ENCODE measurements at places on chromosomes 16 and 17.

DNA sequence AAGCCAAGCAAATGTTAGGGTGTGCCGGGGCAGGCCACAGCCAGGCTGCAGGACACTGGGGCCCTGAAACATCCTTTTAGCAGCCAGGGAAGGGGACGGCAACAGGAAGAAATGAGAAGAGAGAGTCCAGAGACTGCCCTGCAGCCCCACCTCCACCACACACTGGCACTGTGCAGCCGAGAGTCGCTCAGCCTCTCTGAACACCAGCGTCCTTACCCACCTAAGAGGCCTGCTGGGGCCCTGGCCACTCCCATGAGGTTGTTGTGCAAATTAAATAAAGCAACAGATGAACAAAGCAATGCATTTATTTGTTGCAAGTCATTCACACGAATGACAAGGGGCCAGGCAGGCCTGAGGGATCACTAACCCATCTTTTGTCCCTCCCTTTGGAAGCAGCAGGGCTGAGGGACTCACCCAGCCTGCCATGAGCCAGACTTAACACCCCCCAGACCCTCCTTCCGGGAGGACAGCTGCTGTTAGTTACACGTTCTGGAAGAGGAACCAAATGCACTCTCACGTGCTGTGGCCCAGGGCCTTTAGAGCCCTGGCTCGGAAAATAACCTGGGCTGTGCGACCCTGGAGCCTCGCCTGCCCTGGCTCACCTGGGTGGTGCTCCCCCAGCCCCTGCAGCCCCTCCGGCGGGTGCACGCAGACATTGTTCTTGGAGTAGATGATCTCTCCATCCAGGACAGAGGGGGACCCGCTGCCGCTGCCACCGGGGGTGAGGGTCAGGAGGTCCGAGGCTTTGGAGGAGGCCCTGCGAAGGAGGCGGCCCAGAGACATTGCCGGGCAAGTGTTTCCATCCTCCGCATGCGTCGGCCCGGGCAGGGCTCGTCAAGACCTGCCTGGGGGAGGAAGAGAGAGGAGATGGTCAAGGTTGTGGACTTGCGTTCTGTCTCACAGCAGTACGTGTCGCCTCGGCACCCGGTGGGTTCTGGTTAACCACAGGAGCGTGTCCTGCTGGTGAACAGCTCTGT is 22.6 kb downstream of the TBC1D16 start:
- DNase-seq: no peak

GRCh38 chr17:38420518-38420917 is 7.7 kb upstream of the ARHGAP23 start:
- no peak for DNase-seq

DNA sequence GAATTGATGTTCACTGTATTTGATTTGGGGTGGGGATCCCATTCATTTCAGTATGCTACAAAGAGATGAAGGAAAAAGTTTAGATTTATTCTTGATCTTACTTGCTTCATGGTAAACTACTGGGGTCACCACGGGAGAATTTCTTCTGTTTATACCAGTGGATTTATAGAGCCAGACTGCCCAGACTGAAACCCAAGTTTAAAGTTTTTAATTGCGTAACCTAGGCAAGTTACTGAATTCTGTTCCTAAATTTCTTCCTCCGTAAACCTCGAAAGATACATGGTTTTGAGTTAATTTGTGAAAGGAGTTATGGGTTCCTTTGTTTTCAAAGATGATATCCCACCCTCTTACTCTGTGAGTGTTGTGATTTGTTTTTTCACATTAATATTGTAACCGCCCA is 26.4 kb downstream of the PIGL start:
- DNase-seq: no peak

DNA sequence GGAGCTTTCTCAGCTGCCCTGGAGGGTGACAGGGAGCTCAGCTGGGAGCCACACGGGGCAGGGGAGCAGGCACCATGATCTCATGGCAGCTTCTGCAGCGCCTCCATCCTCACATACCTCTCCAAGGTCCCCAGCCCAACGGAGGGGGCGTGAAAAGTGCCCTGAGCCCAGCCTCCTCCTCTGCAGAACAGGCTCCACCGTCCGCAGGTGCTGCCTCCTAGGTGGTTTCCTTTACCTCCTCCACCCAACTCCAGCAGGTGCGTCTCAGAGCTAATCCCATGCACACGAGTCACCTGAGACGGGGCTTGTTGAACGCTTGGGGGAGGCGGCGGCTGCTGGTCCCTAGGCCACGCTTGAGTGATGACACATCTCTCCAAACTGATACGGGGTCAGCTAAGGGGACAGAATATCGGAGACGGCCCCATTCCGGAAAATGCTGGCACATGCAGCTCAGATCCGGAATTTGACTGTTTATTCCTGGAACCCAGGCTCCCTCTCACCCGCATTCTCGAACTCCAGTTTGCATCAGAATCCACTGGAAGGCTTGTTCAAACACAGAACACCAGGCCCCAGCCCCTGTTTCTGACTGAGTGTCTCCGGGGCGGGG is 387 bp upstream of the SLC38A8 start:
- DNase-seq: no peak

- no peak for DNase-seq
Observed at GRCh38 chr17:49339354-49339753, 22.7 kb downstream of the ZNF652 start.

- no peak for DNase-seq
Observed at GRCh38 chr16:79580453-79581191, 19.9 kb downstream of the MAF start.

DNA sequence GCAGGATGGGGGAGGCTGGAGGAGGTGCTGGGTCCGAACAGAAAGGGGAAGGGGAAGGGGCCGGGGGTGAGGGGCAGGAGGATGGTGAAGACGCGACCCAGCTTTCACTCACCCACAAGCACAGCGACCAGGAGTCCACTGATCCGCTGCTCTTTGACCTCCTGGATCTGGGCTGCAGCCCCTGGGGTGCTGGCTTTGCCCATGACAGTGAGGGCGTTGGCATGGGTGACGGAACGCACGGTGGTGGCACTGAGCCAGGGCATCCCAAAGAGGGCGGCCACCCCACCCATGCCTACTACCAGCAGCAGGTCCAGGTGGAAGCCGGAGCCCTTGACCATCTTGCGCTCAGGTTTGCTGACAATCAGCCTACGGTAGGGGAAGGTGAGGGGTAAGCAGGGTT is 14.9 kb downstream of the SLC4A1 start:
- DNase-seq: no peak

DNA sequence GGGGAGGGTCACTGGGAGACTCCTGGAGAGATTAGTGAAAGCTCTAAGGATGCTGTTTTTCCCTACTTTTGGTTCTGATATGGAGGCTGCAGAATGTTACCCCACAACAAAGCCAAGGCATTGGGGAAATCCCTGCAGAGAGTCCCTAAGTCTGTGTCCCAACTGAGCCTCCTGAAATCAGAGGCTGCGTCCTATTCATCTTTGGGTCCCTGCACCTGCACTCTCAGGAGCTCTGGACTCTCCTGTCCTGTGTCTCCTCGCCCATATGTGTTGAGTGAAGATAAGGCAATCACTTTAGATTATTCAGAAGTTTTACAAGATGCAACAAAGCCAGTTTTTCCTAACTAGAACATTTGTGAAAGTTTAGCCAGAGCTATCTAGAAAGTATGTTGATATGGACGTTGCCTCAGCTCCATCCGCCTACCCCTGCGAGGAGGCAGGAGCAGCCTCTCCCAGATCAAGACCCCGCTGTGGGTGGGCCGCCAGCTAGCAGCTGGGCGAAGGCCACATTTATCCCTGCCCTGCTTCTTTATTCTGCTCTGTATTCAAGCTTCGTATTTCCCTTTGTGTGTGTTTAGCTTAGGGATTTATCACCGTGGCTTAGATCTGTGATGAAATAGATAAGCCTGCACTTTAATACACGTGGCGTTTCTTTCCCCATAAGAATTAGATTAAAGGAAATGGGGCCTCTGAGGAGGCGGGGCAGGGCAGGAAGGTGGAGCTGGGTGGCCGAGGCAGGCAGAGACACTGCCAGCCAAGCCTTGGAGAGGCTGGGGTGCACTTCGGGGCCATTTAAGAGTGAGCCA is 37.4 kb downstream of the SHISA6 start:
- DNase-seq: no peak

DNA sequence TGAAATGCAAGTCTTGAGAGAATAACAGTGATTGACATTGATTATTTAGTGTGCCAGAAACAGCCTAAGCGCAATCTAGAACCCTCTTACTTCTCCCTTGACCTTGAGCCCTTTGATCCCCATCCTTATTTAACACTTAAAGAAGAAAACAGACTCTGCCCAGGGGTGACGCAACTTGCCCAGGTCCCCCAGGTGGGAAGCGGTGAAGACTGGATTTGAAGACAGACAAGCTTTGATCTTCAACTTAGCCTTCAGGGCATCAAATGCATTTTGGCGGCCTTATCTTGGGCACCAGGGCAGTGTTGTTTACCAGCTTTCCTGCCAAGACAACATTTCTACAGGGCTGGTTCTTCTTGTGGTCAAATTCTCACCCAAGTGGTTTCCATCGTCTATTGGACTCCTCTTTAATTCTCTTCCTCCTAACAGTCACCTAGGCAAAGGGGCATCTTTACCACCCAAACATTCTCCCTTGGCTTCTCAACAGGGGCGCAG is 8.9 kb upstream of the CIITA start:
- DNase-seq: no peak

DNA sequence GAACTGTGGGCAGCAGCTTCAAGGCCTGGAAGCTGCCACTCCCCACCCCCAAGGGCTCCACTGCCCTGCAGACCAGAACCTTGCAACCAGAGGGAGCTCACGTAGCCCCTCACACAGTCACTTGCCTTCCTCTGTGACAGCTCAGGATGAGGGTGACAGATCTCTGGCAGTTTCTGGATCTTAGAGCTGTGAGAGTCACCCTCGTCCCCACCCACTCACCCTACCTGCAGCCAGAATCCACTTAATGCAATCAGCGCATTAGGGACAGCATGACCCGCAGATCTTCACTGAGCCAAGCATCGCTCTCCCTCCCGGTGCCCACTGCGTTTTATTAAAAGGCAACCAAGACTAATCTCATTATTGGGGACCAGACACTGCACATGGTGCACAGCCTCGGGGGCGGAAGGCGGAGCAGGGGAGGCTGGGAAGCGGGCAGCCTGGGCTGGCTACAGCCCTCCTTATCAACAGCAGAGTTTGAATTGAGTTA is 3.5 kb downstream of the CYB561 start:
- DNase-seq: no peak

DNA sequence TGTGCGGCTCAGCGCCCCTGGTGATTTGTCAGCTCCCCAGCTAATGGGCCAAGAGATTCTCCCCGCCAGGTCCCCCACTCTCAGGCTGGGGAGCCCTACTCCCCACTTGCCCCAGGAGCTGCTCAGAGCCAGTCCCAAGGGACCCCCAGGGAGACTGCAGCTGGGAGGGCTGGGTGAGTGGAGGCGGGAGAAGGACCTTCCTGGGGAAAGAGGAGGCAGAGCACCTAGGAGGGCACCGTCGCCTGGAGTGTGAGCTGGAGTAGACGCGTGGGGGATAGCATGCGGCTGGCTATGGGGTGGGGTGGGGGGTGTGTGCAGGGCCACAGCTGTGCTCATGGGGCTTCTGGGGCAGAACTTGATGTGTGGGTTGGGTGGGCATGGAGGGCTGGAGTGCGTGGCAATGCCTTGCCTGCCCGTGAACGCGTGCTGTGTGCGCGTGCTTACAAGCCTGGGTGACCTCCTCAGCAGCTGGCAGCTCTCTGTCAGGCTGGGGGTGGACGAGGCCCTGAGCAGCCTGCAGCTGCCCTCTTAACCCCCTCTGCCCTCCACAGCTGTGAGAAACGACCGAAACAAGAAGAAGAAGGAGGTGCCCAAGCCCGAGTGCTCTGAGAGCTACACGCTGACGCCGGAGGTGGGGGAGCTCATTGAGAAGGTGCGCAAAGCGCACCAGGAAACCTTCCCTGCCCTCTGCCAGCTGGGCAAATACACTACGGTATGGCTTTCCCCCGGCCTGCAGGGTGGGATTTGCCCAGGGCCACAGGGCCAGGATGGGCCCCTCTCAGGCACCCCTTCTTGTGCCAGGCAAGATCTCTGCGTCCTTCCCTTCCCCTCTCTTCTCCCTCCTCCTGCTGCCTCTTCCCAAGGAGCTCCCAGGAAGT is 12.9 kb downstream of the GJD3 start:
- no peak for DNase-seq

DNA sequence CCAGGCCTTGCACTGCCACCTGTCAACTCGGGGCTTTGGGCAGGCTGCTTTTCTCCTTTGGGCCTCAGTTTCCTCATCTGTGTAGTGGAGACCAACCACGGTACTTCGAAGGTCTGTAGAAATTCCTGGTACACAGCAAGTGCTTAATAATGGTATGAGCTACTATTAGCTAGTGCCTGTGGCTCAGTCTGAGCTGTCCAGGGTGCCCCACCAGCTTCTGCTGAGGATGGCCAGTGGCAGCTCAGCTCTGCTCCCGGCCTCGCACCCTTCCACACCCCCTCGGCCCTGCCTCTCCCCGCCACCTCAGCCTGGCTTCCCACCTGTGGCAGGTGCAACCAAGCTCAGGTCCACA is 26.2 kb upstream of the PLCG2 start:
- no peak for DNase-seq

GRCh38 chr17:57197466-57198071 is 58.8 kb upstream of the MSI2 start:
- DNase-seq: no peak

DNA sequence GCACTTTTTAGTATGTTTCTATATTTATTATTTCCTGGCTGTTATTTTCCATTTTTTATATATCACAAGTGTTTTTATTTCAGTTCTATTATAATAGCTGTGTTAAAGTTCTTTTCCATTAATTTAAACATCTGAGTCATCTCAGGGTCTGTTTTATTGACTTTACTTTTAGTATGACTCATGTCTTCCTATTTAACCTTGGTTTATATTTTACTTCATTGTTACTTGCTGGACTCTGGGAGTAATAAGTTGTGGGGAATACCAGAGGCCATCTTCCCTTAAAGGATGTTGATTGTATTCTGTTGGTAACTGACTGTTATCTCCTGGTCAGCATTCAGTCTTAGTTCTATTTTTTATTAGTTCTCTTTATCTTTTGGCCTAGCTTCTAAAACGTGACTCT is 1508.2 kb downstream of the CDH11 start:
- DNase-seq: no peak

DNA sequence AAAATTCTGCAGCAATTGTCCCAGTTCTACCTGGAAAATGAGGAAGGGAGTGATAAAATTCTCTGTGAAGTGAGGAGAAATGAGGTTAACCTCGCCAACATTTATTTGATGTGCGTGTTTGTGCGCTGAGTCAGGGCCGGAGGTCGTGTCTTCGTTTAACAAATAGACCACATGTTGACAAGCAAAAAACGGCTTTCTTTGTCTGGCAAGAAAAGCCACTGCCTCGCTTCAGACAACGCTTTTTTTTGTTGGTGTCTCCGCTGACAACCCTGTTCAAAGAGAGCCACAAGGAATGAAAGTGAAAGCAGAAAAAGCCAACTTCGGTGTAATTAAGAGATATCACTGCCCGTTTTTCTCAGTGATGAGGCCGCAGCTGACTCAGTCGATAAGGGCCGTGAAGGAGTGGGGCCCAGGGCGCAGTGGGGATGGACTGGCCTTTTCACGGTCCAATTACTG is 510.6 kb downstream of the CDH13 start:
- no peak for DNase-seq

DNA sequence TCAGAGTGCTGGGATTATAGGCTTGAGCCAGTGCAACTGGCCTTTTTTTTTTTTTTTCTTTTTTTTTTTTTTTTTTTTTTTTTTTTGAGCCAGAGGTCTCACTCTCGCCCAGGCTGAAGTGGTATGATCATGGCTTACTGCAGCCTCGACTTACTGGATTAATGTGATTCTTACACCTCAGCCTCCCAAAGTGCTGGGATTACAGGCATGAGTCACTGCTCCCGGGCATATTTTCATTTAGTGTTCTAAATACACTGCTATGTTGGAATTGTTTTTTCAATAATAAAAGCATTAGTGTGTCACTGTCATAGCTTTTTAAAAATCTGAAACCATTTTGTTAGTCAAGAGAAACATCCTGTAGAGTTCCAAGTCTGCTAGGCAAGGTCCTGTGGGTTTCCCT is 40.3 kb downstream of the NDE1 start:
- DNase-seq: no peak

- no peak for DNase-seq
Observed at GRCh38 chr17:68987966-68988365, 32.8 kb upstream of the ABCA8 start.

Data from T-helper 1 cell (primary cell).